ENCODE measurements at places on chromosomes 13 and 19.

DNA sequence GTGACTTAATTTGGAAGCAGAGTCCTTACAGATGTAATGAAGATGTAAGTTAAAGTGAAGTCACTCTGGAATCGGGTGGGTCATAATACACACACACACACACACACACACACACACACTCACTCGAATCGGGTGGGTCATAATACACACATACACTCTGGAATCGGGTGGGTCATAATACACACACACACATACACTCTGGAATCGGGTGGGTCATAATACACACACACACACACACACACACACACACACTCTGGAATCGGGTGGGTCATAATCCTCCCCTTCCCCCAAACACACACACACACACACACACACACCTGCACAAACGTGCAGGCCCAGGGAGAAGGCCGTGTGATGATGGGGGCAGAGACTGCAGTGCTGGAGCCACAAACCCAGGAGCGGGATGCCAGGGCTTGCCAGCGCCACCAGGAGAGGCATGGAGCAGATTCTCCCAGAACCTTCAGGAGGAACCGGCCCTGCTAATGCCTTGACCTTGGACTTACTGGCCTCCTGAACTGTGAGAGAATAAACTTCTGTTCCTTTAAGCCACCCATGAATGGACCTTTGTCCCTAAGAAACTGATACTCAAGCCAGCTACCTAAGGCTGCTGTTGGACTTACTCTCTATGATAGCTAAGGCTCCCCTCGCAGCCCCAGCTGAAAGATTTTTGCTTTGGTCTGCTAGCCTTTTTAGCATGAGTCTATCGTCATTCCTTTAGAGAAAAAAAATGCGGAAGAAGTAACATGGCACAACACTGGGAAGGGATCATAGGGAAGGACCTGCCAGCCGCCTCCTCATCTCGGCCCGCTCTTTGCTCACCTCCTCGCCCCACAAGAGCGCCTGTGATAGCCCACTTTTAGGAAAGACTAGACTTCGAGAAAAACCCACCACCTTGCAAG lies 136.2 kb upstream of the RNF113B start:
- DNase-seq = no peak

- DNase-seq = no peak
These were observed 73.3 kb downstream of the SLC7A1 start for GRCh38 chr13:29522044-29522685.

DNA sequence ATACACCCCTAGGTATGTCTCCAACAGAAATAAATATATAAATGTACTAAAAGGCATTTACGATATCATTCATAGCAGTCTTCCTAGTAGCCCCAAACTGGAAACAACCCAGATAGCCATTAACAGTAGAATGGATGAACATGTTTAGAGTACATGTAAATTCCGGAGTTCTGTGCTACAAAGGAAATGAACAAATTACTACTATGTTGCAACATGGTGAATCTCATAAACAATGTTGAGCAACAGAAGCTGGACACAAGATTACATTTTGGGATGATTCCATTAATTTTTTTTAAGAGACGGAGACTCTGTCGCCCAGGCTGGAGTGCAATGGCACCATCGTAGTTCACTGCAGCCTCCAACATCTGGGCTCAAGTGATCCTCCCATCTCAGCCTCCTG lies 5.9 kb upstream of the SLC7A10 start:
- no peak for DNase-seq

- DNase-seq = no peak
These were observed 293.2 kb downstream of the ENOX1 start for GRCh38 chr13:43493496-43494000.

GRCh38 chr13:44972956-44973581 lies 16.2 kb downstream of the NUFIP1 start:
- peak; percentile 26 for DNase-seq

DNA sequence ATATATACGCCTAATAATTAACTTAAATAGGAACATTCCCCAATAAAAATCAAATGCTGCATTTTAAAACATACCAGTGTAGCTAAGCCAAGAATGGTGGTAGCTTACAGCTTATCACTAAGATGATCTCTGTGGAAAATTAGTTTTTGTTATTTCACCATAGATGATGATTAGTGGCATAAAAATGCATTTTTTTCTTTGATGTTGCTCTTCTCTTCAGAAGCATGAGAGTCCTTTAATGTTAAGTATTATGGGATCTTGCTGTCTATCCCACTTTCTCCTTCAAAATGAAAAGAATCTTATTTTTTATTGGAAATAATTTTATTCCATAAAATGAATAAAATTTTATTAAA lies 731.0 kb downstream of the SLITRK1 start:
- DNase-seq = no peak

Measured in NCI-H748 treated with DMSO at 0.1 percent for 48 hours (cell line).